Mammary epithelial cell (primary cell): ENCODE measurements at places on chromosomes 6 and 20. TPM values are rescaled to one million over a fixed set of nuclear protein-coding genes. Genes with fewer than 3 reads are reported as not detected.

SMPDL3A gene
- polyA plus RNA-seq, result 4.8 TPM

KCTD20 gene
- 12.8 TPM for polyA plus RNA-seq

BTBD3 gene
- 19.0 TPM for polyA plus RNA-seq

OVOL2 gene
- polyA plus RNA-seq, result 6.1 TPM

BMP7 gene
- polyA plus RNA-seq, result not detected

BPIFA1 gene
- not detected for polyA plus RNA-seq

MMP24 gene
- 0.11 TPM for polyA plus RNA-seq

LY6G6C gene
- 0.56 TPM for polyA plus RNA-seq

TRIM31 gene
- 0.07 TPM for polyA plus RNA-seq

KIF16B gene
- 4.6 TPM for polyA plus RNA-seq

C20orf202 gene
- polyA plus RNA-seq, result not detected

SCRT2 gene
- not detected for polyA plus RNA-seq

ACOT8 gene
- 38.5 TPM for polyA plus RNA-seq

CAGE1 gene
- 0.01 TPM for polyA plus RNA-seq

POM121L2 gene
- not detected for polyA plus RNA-seq

HUS1B gene
- polyA plus RNA-seq, result 0.17 TPM

LTB gene
- 0.07 TPM for polyA plus RNA-seq

METTL24 gene
- not detected for polyA plus RNA-seq

SPATA25 gene
- 0.19 TPM for polyA plus RNA-seq

BTN1A1 gene
- polyA plus RNA-seq, result not detected

RPP21 gene
- 45.2 TPM for polyA plus RNA-seq

MICB gene
- 24.7 TPM for polyA plus RNA-seq

ERVFRD-1 gene
- polyA plus RNA-seq, result not detected

HEBP2 gene
- polyA plus RNA-seq, result 19.3 TPM

SNTA1 gene
- 8.1 TPM for polyA plus RNA-seq

PNPLA1 gene
- not detected for polyA plus RNA-seq

SCGN gene
- not detected for polyA plus RNA-seq

SS18L1 gene
- 10.4 TPM for polyA plus RNA-seq

SPO11 gene
- not detected for polyA plus RNA-seq

AVP gene
- polyA plus RNA-seq, result not detected

BPIFA2 gene
- not detected for polyA plus RNA-seq

MAS1 gene
- polyA plus RNA-seq, result not detected

PTGIS gene
- polyA plus RNA-seq, result not detected

COL9A1 gene
- not detected for polyA plus RNA-seq

PSMA7 gene
- 575 TPM for polyA plus RNA-seq

TRIM26 gene
- 37.2 TPM for polyA plus RNA-seq

RBPJL gene
- not detected for polyA plus RNA-seq

DDAH2 gene
- 6.7 TPM for polyA plus RNA-seq

FERMT1 gene
- polyA plus RNA-seq, result 204 TPM

SLC26A8 gene
- 0.16 TPM for polyA plus RNA-seq

FAM217A gene
- not detected for polyA plus RNA-seq

CPNE5 gene
- polyA plus RNA-seq, result 0.10 TPM

SOX12 gene
- polyA plus RNA-seq, result 2.0 TPM

MDC1 gene
- 10.7 TPM for polyA plus RNA-seq

GRM1 gene
- not detected for polyA plus RNA-seq

FAM209B gene
- 0.22 TPM for polyA plus RNA-seq

CAP2 gene
- polyA plus RNA-seq, result 9.5 TPM

MLN gene
- not detected for polyA plus RNA-seq

MUC22 gene
- polyA plus RNA-seq, result not detected

LPIN3 gene
- polyA plus RNA-seq, result 16.2 TPM
